ENCODE measurements at places on chromosomes 11 and 22. TPM values are rescaled to one million over a fixed set of nuclear protein-coding genes. Genes with fewer than 3 reads are reported as not detected.

IGLL5 gene
- not detected for total RNA-seq

CARD18 gene
- not detected for total RNA-seq

LIPT2 gene
- 1.6 TPM for total RNA-seq

GSTT2 gene
- total RNA-seq: not detected

MIAT gene
- total RNA-seq: 0.72 TPM

TYR gene
- total RNA-seq: not detected

TCN2 gene
- total RNA-seq: 7.4 TPM

SCN3B gene
- 0.03 TPM for total RNA-seq

LDHAL6A gene
- total RNA-seq: not detected

YPEL4 gene
- total RNA-seq: 1.8 TPM

APOBEC3B gene
- total RNA-seq: 2.0 TPM

TPP1 gene
- total RNA-seq: 429 TPM

SCT gene
- total RNA-seq: not detected

GNAZ gene
- 3.1 TPM for total RNA-seq

MIOX gene
- total RNA-seq: 0.10 TPM

TMPRSS4 gene
- not detected for total RNA-seq

SSTR3 gene
- total RNA-seq: not detected

TRIM51 gene
- total RNA-seq: not detected

SLC22A9 gene
- not detected for total RNA-seq

C22orf31 gene
- total RNA-seq: not detected

PHF21B gene
- under 0.01 TPM for total RNA-seq

DESI1 gene
- total RNA-seq: 20.8 TPM

GPHA2 gene
- not detected for total RNA-seq

HIC2 gene
- total RNA-seq: 3.3 TPM

CST6 gene
- total RNA-seq: 2.9 TPM

TUBA8 gene
- total RNA-seq: 0.72 TPM

RIMBP3B gene
- 0.23 TPM for total RNA-seq

OR51Q1 gene
- not detected for total RNA-seq

MCHR1 gene
- 3.7 TPM for total RNA-seq

NXPE2 gene
- total RNA-seq: 0.07 TPM

HBG1 gene
- total RNA-seq: not detected

TTLL12 gene
- total RNA-seq: 25.8 TPM

OR10A2 gene
- total RNA-seq: not detected

MMP12 gene
- 0.17 TPM for total RNA-seq

F2 gene
- total RNA-seq: not detected

TSKU gene
- total RNA-seq: 23.1 TPM

Data from smooth muscle cell of the pulmonary artery (primary cell).